ENCODE measurements at places on chromosomes 1 and 21.

DNA sequence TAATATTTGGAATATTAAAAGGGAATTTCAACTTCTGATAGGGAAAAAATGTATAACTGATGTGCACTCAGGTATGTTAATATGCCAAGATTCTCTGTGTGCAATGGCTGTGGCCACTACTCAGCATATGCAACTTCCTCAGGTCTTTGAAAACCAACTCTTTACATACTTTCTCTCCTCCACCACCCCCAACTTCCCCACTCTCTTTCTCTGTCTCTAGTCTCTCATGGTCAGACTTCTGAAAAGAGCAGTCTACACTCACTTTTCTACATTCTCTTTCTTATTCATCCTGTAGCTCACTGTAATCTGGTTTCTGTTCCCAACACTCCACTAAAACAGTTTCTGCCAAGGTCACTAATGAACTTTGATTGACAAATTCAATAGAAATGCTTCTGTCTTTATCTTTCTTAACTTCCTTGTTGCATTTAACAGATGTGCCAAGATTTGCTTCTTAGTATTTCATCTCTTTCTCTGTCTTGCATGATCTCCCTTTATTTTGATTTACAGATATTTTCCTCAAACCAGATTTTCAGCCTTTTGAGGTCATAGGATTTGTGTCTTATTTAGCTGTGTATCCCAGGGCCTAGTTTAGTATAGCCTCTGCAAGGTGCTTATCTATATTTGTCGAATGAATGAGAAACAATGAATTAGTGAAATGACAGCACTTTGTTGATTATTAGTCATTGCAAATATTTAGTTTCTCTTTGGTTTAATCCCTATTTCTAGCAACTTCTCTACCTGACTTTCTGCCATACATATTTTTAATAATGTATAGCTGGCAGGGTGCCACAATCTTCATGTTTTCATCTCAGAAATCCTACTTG, 168.9 kb downstream of the LMO4 start:
- no peak for DNase-seq

DNA sequence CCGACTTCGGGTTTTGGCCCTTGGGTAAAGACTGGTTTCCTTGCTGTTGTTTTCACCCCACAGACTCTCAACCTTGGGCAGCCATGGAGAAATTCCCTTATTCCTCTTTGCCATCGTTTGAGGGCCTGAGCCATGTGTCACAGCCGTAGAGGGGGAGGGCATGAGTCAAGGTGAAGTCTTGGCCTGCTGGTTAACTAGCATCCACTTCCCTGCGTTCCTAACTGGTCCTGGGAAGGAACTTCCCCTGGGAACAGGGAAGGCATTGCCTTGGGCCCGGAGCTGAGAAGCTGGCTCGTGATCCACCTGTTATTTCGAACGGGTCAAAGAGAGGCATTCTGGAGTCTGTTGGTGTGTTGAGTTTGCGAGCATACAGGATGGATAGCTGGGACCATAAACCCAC, 464.9 kb downstream of the CAMTA1 start:
- DNase-seq: no peak

DNA sequence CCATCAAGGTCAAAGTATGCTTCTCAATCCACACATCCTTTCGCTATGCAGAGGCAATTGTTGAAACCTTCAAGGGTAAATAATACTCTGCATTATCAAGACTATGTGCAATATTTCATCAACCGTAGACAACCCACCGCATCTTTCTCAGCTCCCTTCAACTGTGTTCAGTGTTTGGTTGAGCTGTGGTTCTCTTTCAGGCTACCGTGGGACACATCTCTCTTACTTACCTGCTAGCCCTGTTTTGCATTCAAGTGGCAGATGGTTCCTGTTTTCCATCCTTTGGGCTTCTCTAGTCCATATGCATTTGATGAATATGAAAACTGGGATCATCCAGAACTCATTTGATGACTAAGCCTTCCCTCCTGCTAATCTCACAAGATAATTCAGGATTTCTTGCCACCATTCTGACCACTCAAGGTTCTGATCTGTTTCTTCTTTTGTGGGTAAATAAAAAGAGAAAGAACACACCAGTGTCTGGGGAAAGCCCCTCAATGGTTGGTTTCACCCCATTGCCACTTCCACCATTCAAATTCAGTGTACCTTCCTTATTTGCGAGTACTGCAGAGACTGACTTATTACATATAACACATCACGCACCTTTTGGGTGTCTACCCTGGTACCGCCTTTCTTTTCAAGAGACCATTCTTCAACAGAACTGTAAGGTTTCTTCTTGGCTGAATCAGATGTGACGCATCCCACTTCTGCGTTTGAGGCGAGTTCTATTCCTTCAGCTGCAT, 61.7 kb downstream of the BACE2 start:
- no peak for DNase-seq

- DNase-seq: no peak
Observed at GRCh38 chr1:93549811-93550210, 101.9 kb downstream of the FNBP1L start.

GRCh38 chr1:114707604-114708003, 9.0 kb downstream of the NRAS start:
- no peak for DNase-seq

DNA sequence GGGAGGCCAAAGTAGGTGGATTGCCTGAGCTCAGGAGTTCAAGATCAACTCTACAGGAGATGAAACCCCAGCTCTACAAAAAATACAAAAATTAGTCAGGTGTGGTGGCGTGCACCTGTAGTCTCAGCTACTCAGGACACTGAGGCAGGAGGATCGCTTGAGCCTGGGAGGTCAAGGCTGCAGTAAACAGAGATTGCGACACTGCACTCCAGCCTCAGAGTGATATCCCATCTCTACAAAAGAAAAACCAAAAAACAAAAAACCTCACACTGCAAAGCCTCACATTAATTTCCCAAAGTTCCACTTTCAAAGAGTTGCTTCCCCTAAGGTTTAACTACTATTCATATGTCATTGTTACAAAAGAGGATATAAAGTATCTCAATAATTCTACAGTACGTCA, 29.0 kb upstream of the FBXO28 start:
- no peak for DNase-seq

DNA sequence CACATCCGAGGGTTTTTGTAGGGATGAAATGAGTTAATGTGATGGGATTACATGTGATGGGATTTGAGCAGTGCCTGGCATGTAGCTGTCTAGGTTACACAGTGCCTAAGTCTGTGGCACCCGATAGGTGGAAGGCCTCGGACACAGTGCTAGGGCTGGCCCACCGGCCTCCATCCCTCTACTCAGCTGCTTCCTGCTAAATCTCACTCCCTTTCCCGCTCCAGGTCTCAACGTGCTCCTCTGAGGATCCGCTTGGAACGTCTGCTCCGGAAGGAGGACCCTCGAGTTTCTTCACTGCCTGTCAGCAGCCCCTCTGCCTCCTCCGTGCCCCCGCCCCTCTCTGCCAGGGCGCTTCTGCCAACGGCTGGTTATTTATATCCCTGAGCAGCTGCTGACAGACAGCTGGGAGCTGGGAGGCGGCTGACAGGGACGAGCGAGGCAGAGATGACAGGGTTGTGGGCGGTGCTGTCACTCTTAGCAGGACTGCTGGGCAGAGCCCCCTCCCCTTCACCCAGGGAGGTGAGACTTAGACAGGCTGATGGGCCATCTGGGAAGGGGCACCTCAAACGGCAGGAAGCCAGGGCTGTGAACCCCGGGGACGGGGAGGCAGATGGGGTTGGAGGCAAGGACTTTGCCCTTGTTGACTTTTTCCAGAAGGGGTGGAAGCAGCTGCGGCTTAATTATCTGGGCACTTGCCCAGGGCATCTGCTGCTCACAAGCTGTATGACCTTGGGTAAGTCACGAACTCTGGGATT, 26.6 kb upstream of the LRRN2 start:
- DNase-seq: no peak

GRCh38 chr1:200899015-200899386, 4.3 kb downstream of the INAVA start:
- no peak for DNase-seq

- DNase-seq: no peak
Observed at GRCh38 chr1:185860311-185860710, 126.1 kb downstream of the HMCN1 start.

DNA sequence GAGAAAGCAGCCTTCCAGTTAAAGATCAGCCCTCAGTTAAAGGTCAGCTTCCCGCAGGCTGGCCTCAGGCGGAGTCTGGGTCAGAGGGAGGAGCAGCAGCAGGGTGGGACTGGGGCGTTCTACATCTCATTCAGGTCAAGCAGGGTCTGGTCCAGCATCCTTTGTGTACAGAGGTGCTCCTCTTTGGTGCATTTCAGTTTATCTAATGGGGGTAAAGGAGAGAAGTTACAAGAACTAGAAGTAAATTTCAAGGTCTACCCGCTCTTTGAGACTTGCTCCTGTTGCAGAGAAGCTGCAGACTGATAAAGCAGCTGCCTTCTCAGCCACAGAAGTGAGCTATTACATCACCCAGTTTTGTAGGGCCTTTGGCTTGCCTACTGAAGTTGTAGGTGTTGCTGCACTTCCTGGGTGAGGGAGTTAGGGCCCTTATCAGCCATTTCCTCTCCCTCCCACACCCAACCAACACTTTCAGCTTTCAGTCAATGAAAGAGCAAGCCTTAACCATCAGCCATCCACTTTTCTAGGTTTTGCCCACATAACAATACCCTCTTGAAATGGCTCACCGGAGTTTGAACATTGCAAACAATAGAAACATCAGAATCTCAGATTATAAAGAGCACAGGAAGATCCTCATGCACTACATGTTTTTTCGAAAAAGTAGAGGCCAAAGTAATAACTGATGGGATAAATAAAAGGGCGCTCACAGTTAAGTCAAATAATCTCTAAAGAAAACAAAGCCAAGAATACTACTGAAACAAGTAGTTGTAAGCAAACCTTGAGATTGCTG, 2.8 kb upstream of the NUP210L start:
- DNase-seq: peak; percentile 42

GRCh38 chr1:192933744-192934143, 124.9 kb downstream of the RGS2 start:
- no peak for DNase-seq
